ENCODE measurements at places on chromosomes 16 and 17. TPM values are rescaled to one million over a fixed set of nuclear protein-coding genes. Genes with fewer than 3 reads are reported as not detected.
A peak's percentile ranks its signal among the peaks of the same experiment; 100 is the strongest.

GRCh38 chr16:49078571-49078970 lies 203.1 kb downstream of the CBLN1 start:
- no peaks in the 10 kb centered on the region for H3K4me1 ChIP-seq
- no peak for DNase-seq
- H3K27me3 ChIP-seq: no peaks in the 10 kb centered on the region
- H3K4me3 ChIP-seq: no peak overlapping the region
- no peak overlapping the region for H3K27ac ChIP-seq

DNA sequence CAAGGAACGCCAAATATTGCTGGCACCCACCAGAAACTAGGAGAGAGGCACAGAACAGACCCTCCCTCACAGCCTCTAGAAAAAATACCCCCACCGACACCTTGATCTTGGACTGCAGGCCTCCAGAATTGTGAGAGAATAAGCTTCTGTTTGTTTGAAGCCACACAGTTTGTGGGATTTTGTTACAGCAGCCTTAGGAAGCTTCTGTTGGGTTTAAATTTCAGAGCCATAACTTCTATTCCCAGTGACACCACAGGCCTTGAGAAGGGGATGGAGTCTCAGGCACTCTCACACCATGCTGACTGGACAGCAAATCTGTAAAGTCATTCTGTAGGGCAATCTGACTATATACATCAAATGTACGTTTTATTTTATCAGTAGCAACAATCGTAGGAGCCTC lies 38.6 kb downstream of the RNF112 start:
- H3K27me3 ChIP-seq: no peaks in the 10 kb centered on the region
- H3K27ac ChIP-seq: no peak overlapping the region
- H3K4me1 ChIP-seq: no peaks in the 10 kb centered on the region
- DNase-seq: no peak
- no peaks in the 10 kb centered on the region for H3K36me3 ChIP-seq

- no peak for DNase-seq
- H3K4me1 ChIP-seq: no peaks in the 10 kb centered on the region
- H3K27me3 ChIP-seq: no peaks in the 10 kb centered on the region
Observed at GRCh38 chr16:57233944-57234706, 10.9 kb upstream of the ARL2BP start.

GRCh38 chr17:2957631-2958286 lies 105.6 kb downstream of the OR1D5 start:
- no peak for DNase-seq
- no peaks in the 10 kb centered on the region for H3K27me3 ChIP-seq
- peaks cover 26% of the 10 kb centered on the region for H3K4me1 ChIP-seq
- H3K27ac ChIP-seq: no peak overlapping the region

GRCh38 chr17:77212833-77213777 lies 72.3 kb downstream of the SEC14L1 start:
- H3K27me3 ChIP-seq: no peaks in the 10 kb centered on the region
- peaks cover 2% of the 10 kb centered on the region for H3K4me1 ChIP-seq
- no peak for DNase-seq
- no peak overlapping the region for H3K27ac ChIP-seq

DNA sequence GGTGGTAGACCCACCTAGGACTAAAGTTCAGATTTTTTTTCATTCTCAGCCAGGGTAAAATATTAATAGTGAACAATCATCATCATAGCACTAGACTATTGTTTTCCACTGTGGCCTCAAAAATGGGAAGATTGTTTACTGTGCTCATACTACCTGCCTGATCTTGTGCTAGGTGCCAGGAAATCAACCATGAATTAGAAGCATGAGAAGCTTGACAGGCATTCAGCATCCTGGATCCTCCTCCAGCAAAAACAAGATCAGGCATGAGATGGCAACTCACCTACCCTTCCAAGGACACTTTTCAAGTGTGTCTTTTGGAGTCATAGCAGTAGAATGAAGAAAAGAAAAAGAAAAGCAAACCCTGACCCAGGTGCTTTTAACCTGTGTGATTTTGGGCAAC lies 174.2 kb downstream of the CYLD start:
- no peak overlapping the region for H3K4me3 ChIP-seq
- no peaks in the 10 kb centered on the region for H3K36me3 ChIP-seq
- peaks cover 7% of the 10 kb centered on the region for H3K4me1 ChIP-seq
- H3K27ac ChIP-seq: no peak overlapping the region

- peak overlapping the region; percentile 26 for H3K4me3 ChIP-seq
- no peak overlapping the region for H3K27ac ChIP-seq
- peak; percentile 78 for DNase-seq
- peaks cover 53% of the 10 kb centered on the region for H3K4me1 ChIP-seq
- no peaks in the 10 kb centered on the region for H3K36me3 ChIP-seq
Observed at GRCh38 chr16:4373909-4374742, 2.5 kb downstream of the VASN start.

GRCh38 chr16:9666834-9667480 lies 515.3 kb downstream of the GRIN2A start:
- H3K4me1 ChIP-seq: peaks cover 15% of the 10 kb centered on the region
- no peaks in the 10 kb centered on the region for H3K27me3 ChIP-seq
- DNase-seq: no peak
- no peaks in the 10 kb centered on the region for H3K36me3 ChIP-seq

GRCh38 chr16:22938647-22939046 lies 124.7 kb downstream of the HS3ST2 start:
- H3K27me3 ChIP-seq: no peaks in the 10 kb centered on the region
- peaks cover under 1% of the 10 kb centered on the region for H3K4me1 ChIP-seq

- H3K27ac ChIP-seq: no peak overlapping the region
- H3K4me3 ChIP-seq: no peak overlapping the region
- H3K36me3 ChIP-seq: no peaks in the 10 kb centered on the region
- H3K27me3 ChIP-seq: peaks cover 71% of the 10 kb centered on the region
- peak; percentile 86 for DNase-seq
Observed at GRCh38 chr16:8686031-8686621, 11.7 kb downstream of the ABAT start.

- no peaks in the 10 kb centered on the region for H3K27me3 ChIP-seq
- no peak overlapping the region for H3K27ac ChIP-seq
- H3K4me3 ChIP-seq: peak overlapping the region; percentile 79
- H3K36me3 ChIP-seq: no peaks in the 10 kb centered on the region
- H3K4me1 ChIP-seq: peaks cover 27% of the 10 kb centered on the region
- peak; percentile 60 for DNase-seq
Observed at GRCh38 chr16:70437017-70437581, 1.8 kb downstream of the ST3GAL2 start.

DNA sequence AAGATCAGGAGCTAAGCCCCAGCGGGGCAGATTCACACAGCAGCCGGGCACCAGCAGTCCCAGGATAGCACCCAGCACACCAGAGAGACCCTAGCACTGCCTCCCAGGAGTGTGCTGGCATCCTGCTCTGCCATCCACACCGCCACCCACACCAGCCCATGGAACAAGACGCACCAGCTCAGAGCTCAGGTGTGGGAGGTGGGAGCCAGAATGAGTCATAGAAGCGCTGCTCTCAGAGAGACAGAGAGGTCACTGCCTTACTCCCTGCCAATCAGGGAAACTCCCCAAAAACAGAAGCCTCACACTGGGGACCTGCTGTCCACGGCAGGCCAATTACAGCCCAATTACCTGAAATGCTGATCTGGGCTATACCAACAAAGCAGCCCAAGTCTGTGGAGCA lies 64.9 kb downstream of the CDYL2 start:
- no peaks in the 10 kb centered on the region for H3K4me1 ChIP-seq
- DNase-seq: no peak
- no peak overlapping the region for H3K4me3 ChIP-seq
- H3K27ac ChIP-seq: no peak overlapping the region
- H3K27me3 ChIP-seq: no peaks in the 10 kb centered on the region

GRCh38 chr17:61784510-61784909 lies 78.8 kb downstream of the BRIP1 start:
- H3K4me3 ChIP-seq: no peak overlapping the region
- no peaks in the 10 kb centered on the region for H3K4me1 ChIP-seq

DNA sequence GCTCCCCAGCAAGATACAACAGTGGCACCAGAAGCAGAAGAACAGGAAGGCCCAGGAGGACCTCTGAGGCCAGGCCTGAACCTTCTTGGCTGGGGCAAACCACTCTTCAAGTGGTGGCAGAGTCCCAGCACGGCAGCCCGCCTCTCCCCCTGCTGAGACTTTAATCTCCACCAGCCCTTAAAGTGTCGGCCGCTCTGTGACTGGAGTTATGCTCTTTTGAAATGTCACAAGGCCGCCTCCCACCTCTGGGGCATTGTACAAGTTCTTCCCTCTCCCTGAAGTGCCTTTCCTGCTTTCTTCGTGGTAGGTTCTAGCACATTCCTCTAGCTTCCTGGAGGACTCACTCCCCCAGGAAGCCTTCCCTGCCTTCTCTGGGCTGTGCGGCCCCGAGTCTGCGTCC lies 11.9 kb downstream of the CES3 start:
- no peaks in the 10 kb centered on the region for H3K36me3 ChIP-seq
- H3K4me3 ChIP-seq: no peak overlapping the region
- H3K4me1 ChIP-seq: no peaks in the 10 kb centered on the region
- no peaks in the 10 kb centered on the region for H3K27me3 ChIP-seq
- peak; percentile 13 for DNase-seq
- no peak overlapping the region for H3K27ac ChIP-seq

DNA sequence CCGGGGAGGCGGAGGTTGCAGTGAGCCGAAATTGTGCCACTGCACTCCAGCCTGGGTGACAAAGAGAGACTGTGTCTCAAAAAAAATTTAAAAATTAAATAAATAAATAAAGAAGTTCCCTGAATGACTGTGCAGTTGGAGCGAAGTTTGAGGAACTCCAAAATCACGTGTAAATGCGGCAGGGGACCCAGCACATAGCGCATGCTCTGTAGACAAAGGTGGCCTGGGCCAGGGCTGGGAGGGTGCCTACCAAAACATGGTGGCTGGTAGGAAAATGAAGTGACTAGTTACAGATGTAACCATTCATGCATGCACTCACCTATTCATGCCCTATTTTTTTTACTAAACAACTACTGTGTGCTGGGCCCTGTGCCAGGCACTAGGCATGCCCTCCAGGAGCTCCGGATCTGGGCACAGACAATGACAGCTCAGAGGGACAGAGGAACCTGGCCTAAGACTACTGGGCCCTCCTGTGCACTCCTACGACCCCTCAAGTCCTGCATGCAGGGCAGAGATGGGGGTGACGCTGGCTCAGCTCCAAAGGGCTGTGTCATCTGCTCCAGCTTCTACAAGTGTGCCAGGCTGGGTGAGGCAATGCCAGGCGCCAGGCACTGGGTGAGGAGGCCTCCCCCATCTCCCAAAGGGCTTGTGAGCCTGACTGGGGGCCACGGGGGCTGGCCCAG lies 65.3 kb downstream of the RMI2 start:
- no peak for DNase-seq
- H3K4me1 ChIP-seq: peaks cover 6% of the 10 kb centered on the region
- no peaks in the 10 kb centered on the region for H3K36me3 ChIP-seq
- no peaks in the 10 kb centered on the region for H3K27me3 ChIP-seq
- no peak overlapping the region for H3K4me3 ChIP-seq

DNA sequence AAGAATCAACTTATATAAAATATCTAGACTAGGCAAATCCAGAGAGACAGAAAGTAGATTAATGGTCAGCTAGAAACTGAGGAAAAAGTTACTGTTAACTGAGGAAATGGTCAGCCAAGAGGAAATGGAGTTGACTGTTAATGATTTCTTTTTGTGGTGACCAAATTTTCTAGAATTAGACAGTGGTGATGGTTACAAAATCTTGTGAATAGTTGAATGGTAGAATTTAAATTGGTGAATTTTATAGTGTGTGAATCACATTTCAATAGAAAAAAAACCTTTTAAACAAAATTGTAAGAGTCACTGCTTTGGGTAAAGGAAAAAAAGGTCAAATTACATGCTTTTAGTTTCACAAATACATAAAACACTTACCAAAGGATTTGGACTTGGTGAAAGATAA lies 30.0 kb downstream of the APPBP2 start:
- no peak overlapping the region for H3K4me3 ChIP-seq
- no peaks in the 10 kb centered on the region for H3K4me1 ChIP-seq
- no peaks in the 10 kb centered on the region for H3K27me3 ChIP-seq
- no peak for DNase-seq
- H3K36me3 ChIP-seq: peaks cover 52% of the 10 kb centered on the region

GRCh38 chr17:75652934-75653549 lies 13.9 kb downstream of the RECQL5 start:
- no peak overlapping the region for H3K27ac ChIP-seq
- H3K4me3 ChIP-seq: no peak overlapping the region
- no peaks in the 10 kb centered on the region for H3K4me1 ChIP-seq
- no peaks in the 10 kb centered on the region for H3K36me3 ChIP-seq
- H3K27me3 ChIP-seq: no peaks in the 10 kb centered on the region
- peak; percentile 74 for DNase-seq

GRCh38 chr17:35665662-35666061 lies 65.8 kb upstream of the RASL10B start:
- H3K27me3 ChIP-seq: no peaks in the 10 kb centered on the region
- no peak overlapping the region for H3K4me3 ChIP-seq
- DNase-seq: no peak
- no peaks in the 10 kb centered on the region for H3K36me3 ChIP-seq

The IQCK gene
- total RNA-seq: 22.1 TPM

The CYGB gene
- 1.1 TPM for total RNA-seq

The RAB37 gene
- total RNA-seq: 4.3 TPM

The NR1D1 gene
- 0.87 TPM for total RNA-seq

The SMIM5 gene
- not detected for total RNA-seq

The ODAD4 gene
- total RNA-seq: 4.1 TPM

The EME1 gene
- 26.6 TPM for total RNA-seq

The PSMC5 gene
- total RNA-seq: 69.7 TPM

The TELO2 gene
- 58.4 TPM for total RNA-seq

The TP53TG3F gene
- not detected for total RNA-seq

The SLC52A1 gene
- 0.31 TPM for total RNA-seq

The EXOC3L1 gene
- total RNA-seq: not detected

Measured in neural progenitor cell (in vitro differentiated cells).